ENCODE measurements at places on chromosomes 3 and 15. TPM values are rescaled to one million over a fixed set of nuclear protein-coding genes. Genes with fewer than 3 reads are reported as not detected.

The C3orf22 gene
- not detected for total RNA-seq

The UMPS gene
- 40.5 TPM for total RNA-seq

The U2SURP gene
- total RNA-seq: 29.4 TPM

The WDR49 gene
- total RNA-seq: not detected

The TRIM42 gene
- total RNA-seq: not detected

The GABRB3 gene
- total RNA-seq: 0.54 TPM

The CDC25A gene
- 10.6 TPM for total RNA-seq

The BFSP2 gene
- total RNA-seq: not detected

The CX3CR1 gene
- not detected for total RNA-seq

The SCAMP5 gene
- 0.36 TPM for total RNA-seq

The MESP2 gene
- 0.28 TPM for total RNA-seq

The IL20RB gene
- total RNA-seq: 0.56 TPM

The KCNH8 gene
- not detected for total RNA-seq

The ROPN1 gene
- total RNA-seq: not detected

The ALS2CL gene
- 1.4 TPM for total RNA-seq

The CA12 gene
- total RNA-seq: 33.7 TPM

The SEMA7A gene
- total RNA-seq: 27.8 TPM

The RTP1 gene
- not detected for total RNA-seq

The FAM107A gene
- total RNA-seq: not detected

The PKM gene
- 3,859 TPM for total RNA-seq

The RSL24D1 gene
- total RNA-seq: 89.2 TPM

The FGF7 gene
- total RNA-seq: 34.8 TPM

The TLR9 gene
- not detected for total RNA-seq

The CASR gene
- not detected for total RNA-seq

The TGM5 gene
- not detected for total RNA-seq

The QTRT2 gene
- total RNA-seq: 15.6 TPM

The MAP6D1 gene
- 1.9 TPM for total RNA-seq

The HRH1 gene
- 13.1 TPM for total RNA-seq

The ARPP19 gene
- 65.2 TPM for total RNA-seq

The PRICKLE2 gene
- 14.2 TPM for total RNA-seq

The GOLGA8T gene
- total RNA-seq: not detected

The PAQR5 gene
- total RNA-seq: 2.7 TPM

The SLC22A14 gene
- total RNA-seq: not detected

The GREM1 gene
- total RNA-seq: 848 TPM

The GPR176 gene
- total RNA-seq: 194 TPM

The XIRP1 gene
- total RNA-seq: under 0.01 TPM

The PAQR9 gene
- not detected for total RNA-seq

The UBA7 gene
- 18.6 TPM for total RNA-seq

The CCR5 gene
- not detected for total RNA-seq

The RBMS3 gene
- 127 TPM for total RNA-seq

The STXBP5L gene
- not detected for total RNA-seq

The NR1I2 gene
- not detected for total RNA-seq

The DENND6A gene
- 9.0 TPM for total RNA-seq

The ELL3 gene
- 1.7 TPM for total RNA-seq

The B3GNT5 gene
- total RNA-seq: 4.4 TPM

The CTXN2 gene
- not detected for total RNA-seq

The CORO2B gene
- 9.7 TPM for total RNA-seq

The GPR149 gene
- total RNA-seq: not detected

The WDR76 gene
- total RNA-seq: 25.8 TPM

The HYAL2 gene
- 56.8 TPM for total RNA-seq

The CPNE9 gene
- total RNA-seq: not detected

The CCDC9B gene
- 19.7 TPM for total RNA-seq

The TMCC1 gene
- 7.2 TPM for total RNA-seq

The FRG2C gene
- not detected for total RNA-seq

The SGO1 gene
- total RNA-seq: 8.1 TPM

The DLEC1 gene
- not detected for total RNA-seq
